GM12891 (cell line): ENCODE measurements at places on chromosomes 11 and 22.

- DNase-seq: no peak
These were observed 55.8 kb downstream of the SMIM38 start for GRCh38 chr11:69211540-69211919.

DNA sequence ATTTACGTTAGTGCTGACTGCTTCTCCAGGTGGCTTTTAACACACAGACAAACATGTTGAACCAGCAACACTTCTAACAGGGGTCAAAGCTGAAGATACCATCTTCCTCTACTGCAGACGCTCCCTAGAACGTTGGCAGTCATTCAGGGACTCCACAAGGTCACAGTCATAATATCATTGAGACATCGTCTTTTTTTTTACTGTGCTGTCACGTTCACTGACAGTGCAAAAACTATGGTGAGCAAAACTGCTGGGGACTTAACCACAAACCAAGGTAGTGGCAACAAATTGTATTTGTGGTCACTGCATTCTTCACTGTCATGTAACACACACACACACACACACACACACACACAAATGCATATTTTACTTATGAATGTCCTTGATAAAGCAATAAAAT lies 244.9 kb downstream of the CASP12 start:
- no peak for DNase-seq

GRCh38 chr11:129280027-129280811 lies 88.1 kb upstream of the ARHGAP32 start:
- no peak for DNase-seq

- DNase-seq: peak; percentile 7
These were observed 233.0 kb downstream of the FAM76B start for GRCh38 chr11:95556342-95557163.

DNA sequence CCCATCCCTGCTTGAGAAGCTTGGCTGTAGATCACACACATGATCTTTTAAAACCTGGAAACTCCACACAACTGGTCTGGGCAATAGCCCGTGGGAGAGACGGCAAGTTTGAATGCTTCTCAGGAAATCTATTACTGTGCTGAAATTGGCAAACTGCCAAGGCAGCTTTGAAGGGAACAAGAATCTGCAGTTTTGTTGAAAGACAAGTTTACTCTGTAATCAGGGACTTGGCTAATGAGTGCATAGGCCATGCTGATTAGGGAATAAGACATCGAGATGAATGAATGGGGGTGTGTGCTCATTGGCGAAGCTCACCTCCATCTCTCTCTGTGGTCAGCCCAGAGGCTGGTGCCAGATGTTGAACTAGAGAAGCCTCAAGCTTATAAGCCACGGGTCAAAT lies 218.8 kb downstream of the HIPK3 start:
- no peak for DNase-seq

DNA sequence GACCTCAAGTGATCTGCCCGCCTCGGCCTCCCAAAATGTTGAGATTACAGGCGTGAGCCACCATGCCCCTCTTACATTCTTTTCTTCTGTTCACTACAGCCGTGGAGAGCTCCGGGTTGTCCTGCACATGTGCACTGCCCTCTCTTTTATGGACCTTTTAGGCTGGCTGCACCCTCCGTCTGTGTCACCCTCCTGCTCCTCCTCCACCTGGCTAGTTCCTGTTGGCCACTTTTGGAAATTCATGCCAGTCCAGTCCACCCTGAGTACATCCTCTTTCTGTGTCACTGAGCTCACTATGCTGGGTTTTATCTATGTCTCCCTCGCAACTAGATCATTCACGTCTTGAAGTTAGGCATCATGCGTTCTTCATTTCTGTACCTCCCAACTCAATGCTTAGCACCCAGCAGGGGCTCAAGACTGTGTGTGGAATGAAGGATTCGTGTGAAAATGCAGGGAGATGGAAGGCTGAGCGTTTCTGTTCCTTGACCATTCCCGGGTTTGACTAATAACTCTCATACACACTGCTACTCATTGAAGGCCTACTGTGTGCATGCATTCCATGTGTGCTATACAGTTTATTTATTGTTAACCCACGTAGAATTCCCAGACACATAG lies 60.6 kb downstream of the PTPRJ start:
- no peak for DNase-seq

- no peak for DNase-seq
These were observed 2.6 kb downstream of the C11orf21 start for GRCh38 chr11:2298795-2299761.

DNA sequence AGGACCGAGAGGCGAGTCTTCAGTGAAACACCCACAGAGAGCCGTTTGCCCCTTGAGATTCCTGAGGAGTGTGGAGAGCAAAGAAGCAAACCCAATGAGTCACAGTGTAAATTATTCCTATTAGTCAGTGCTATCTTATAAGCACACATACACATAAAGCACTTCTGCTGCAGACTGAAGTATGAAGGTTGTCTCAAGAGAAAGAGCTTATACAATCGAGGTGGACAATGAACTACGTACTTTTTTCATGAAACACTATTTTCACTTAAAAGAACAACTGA lies 37.3 kb downstream of the GALNT18 start:
- no peak for DNase-seq

- no peak for DNase-seq
These were observed 52.8 kb downstream of the MYH9 start for GRCh38 chr22:36334821-36335603.

GRCh38 chr11:131002145-131002544 lies 85.9 kb upstream of the SNX19 start:
- no peak for DNase-seq

DNA sequence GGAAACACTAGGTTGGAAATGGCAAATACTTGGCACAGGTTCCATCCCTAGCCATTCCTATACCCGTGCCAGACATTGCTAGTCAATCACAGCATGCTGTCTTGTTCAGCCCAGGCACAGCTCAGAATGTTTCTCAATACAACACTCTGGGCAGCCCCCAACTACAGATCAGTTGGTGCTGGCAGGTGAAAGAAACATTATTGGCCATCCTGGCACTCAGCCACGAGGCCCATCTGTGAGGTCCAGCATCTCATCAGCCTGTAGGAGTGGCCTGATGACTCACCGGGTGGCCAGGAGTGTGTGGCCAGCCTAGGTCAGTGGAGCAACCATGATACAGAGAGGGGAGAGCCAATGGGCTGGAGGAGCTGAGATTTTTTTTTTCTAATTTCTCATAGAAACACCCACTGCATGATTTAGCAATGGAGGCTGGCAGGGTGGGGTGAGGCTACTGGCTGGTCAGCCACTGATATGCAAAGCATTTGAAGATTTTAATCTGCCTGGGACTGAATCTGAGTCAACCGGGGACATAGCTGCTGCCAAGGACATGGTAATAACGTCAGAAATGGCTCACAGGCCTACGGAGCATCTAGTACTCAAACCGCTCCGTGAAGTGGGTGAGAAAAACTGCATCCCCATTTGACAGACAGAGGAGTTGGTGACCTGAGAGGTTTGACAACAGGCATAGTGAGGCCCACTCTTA lies 5.4 kb downstream of the MYO18B start:
- DNase-seq: no peak

- no peak for DNase-seq
These were observed 164.5 kb upstream of the POU2AF2 start for GRCh38 chr11:111081021-111081511.

- DNase-seq: no peak
These were observed 57.2 kb upstream of the PRDM11 start for GRCh38 chr11:45089251-45089650.

- no peak for DNase-seq
These were observed 269.0 kb downstream of the FAM76B start for GRCh38 chr11:95520369-95521132.

DNA sequence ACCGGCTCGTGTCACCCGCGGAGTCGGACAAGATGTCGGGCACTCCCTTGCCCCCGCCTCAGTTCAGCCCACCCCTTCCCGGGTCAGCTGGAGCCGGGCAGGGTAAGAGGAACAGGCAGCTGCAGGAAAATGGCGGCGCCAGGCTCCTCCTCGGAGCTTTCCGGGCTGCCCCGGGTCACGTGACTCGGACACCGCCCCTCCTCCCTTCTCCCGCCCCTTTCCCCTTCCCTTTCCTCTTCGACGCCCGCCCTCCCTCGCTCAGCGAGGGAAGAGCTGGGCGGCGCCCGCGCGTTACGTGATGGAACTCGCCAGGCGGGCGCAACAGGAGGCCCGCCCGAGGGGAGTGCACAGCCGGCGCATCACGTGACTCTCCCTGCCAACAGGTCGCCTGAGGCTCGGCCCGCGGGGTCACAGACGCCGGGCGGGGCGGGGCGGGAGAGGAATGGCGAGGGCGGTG lies at the start of gene PICALM:
PICALM (minus strand) TSS at position 134 of the 457 bp plus-strand sequence. CDS start 304 bp downstream, outside the sequence.
- peak; percentile 82 for DNase-seq

DNA sequence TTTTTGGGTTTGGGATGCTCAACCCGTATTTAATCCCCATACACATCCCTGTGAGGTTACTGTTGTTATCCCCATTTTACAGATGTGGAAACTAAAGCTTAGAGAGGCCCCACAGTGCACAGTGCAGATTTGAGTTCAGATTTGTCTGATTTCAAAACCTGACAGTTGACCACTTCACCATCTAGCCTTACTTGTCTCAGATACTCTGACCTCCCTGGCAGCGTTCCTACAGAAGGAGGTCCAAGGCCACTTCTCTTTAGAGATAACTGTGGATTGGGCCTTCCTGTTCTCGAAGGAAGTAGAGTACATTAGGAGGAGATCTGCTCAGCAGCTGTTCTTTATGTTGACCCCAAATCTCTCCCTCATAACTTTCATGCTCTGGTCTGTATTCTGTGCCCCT lies 46.7 kb upstream of the CTTN start:
- DNase-seq: no peak

DNA sequence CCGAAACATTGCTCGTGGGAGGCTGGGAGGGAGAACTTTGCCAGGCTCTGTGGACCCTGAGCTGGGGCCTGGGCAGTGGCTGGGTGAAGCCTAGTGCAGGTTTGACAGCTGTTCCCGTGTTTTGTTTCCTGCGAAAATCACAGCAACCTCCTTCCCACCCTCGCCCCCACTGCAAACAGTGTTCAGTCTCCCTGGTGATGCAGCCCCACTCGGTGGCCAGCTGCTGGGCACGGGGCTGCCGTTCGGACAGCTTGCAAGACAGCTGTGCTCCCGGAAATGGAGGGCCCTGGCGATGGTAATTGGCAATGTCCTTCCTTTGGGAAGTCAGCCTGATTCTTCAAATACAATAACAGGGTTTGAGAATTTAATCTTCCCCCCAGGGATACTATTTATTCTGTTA lies 10.4 kb upstream of the GAL start:
- no peak for DNase-seq

DNA sequence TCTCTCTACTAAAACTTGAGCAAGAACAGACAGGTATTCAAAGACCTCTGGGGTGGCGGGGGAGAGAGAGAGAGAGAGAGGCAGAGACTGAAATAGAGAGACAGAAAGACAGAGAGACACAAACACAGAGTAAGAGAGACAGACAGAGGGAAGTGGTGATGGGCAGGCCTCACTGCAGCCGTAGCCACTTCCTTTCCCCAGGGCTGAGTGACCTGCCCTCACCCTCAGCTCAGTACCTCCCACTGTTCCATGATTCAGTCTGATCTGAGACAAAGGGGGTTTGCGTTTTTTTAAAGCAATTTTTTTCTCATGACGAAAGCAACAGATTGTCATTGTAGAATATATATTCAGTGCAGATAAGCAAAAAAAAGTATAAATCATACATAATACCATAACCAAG lies 607.9 kb upstream of the B3GAT1 start:
- DNase-seq: no peak

GRCh38 chr11:117770061-117770460 lies 27.0 kb downstream of the DSCAML1 start:
- no peak for DNase-seq

DNA sequence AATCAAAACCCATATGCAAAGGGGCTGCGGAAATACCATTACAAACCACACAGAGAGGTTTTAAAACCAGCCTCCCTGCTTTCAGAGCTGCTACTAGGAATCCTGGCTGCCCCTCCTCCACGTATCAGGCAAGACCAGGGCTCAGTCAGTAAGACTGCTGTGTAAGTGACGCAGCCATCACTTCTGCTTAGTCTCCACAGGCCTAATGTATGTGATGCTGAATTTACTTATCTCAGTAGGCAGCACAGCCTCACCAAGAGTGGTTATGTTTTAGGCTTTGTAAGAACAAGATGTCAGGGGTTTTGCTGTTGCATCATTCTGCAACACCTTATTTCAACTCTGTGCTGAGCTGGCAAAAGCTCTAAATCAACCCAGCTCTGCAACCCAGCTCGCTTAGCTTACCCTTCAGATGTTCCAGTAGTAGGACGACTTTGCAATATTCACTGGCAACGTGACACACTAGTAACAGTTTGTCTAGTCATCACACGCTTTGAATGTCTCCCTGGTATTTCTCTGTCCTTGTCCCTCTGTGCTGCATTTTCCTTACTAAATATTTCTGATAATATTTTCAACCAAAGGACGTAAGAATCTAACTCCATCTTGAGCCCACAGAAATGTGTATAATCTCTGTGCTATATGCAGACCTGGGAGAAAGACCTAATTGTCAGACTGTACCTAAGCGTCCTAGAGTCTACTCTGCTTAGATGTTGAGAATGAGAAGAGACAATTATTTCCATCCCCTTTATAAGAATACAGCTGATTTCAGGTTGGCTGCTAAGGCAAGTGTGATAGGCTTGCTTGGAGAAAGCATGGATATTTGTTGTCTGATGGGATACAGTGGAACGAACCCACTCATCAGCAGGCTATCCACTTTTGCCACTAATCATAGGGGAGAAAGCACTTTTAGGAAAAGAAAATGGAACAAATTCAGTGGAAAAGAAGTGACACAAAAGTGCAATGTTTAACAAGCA lies 72.2 kb downstream of the LARGE2 start:
- no peak for DNase-seq

DNA sequence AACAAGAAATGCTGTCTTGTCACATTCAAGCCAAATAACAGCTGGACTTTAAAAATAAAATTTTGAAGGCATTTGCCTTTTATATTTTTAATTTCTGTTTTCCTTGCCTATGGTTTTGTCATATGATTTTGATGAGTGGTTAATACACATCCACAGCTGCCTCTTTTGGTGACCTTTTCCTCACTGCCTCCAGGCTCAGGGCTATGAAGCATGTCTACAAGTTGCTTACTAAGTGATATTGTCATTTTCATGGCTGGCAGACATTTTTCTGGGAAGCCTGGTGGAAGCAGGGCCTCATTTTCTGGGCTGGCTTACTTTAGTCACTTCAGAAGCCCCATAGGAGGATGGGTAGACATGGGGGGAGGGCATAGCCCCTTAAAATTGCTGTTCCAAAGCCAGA lies 344.9 kb downstream of the SOX6 start:
- no peak for DNase-seq

GRCh38 chr11:96259134-96259830 lies 83.7 kb downstream of the MAML2 start:
- no peak for DNase-seq
